ENCODE measurements at places on chromosomes 12 and 14.

- DNase-seq = no peak
These were observed 356.7 kb downstream of the SNAPC1 start for GRCh38 chr14:62118871-62119270.

- DNase-seq = no peak
These were observed 748 bp upstream of the ACVRL1 start for GRCh38 chr12:51906430-51907082.

DNA sequence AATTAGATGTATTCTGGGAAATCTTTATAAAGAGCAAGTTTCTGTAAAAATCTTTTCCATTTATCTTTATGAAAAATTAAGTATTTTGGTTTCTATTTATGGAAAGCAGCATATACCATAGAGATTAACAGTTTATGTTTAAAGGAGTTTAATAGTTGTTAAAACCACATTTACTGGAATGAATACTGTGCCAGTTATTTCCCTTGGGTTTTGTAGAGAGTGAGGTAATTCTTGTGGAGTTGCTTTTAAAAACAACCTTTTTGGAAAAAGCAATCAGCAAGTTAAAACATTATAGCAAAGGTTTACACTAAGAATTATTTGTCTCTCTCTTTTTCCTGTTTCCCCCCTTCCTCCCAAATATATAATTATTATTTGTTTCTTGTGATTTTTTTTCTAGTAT lies 34.9 kb downstream of the AEBP2 start:
- DNase-seq = no peak

DNA sequence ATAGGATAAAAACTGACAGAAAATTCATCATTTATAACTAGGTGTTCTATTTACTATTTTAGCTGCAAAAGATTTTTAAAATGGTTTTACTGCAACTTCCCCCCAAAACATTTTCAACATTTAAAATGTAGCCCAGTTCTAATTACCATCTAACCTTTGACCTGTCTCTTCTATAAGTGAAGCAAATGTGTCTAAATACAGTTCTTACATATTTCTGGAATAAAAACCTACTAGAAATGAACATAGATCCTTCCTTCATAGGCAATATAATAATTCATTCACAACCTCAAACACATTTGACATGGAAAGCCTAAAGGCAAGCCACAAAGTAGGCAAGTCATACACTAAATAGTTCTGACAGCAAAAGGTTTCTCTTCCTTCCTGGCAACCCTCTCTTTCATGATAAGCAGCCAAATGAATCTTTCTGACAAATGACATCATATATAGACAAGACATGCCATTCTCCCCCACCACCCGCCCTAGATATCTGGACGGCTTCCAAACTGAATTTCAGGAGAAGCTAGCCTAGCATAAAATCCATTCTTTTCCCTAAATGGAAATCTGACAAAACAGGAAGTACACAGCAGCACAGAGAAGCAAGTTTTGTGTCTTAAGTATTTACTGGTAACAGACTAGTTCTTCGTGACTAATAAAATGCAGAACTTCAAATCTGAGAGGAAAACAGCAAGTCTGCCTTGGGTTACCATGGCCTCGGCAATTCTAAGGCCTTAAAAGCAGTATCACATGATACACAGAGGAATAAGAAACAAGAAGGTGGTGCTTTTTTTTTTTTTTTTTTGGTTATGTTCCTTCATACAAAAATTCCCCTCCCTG lies 17.2 kb upstream of the ARID4A start:
- peak; percentile 43 for DNase-seq

DNA sequence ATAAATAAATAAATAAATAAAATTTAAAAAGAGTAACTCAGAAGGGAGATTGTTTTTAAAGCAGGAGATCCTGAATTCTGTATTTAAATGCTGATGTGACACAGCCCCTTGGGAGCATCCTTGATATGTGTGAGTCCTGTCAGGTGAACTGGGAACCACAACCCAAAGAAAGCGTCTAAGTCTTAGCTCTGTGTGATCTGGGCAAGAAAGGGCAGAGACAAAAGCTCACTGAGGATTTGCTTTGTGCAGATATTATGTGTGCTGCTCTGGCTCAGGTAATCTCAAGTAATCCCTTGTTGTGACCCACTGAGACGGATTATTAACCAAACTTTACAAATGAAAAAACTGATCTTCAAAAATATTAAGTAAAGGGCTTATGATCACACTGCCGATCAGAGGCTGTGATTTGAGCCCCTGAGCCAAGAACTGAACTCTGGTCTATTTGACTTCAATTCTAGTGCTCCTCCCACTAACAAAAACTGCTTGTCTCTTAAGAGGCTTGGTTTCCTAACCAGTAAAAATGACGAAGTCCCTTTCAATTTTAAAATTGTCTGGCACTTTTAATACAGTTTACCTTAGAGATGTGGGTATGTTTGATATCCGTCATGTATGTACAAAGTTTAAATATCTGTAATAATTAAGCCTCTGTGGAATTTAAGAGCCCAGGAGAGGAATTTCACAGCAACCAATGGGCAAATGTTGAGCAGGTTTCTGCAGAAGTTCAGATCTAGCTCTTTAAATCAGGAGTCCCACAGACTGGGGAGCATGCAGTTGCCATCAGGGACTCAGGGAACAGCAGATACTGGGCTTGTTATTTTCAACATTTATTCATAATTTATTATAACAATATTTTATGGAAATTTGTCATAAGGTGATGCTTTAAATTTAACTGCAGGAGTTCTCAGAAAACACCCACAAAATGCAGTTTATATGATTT lies 46.1 kb downstream of the CPM start:
- no peak for DNase-seq

DNA sequence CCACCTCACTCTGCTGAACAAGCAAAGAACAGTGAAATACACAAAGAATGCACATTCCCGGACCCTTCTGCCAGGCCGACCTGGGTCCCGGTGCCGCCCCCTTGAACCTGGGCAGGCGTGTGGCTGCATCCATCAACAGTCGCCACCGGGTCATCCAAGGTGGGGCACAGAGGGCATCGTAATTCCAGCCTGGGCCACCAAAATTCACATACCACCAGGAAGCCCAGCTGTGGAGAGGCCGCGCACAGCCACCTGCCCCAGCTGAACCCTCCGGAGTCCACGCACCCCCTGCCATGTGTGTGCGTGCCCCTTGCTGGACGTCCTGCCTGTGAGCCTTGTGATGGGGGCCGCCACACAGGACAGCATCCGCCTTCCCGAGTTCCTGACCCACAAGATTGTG lies 85.7 kb downstream of the NOC4L start:
- no peak for DNase-seq
